T-helper 9 cell (primary cell): ENCODE measurements at places on chromosomes 13 and 19.

DNA sequence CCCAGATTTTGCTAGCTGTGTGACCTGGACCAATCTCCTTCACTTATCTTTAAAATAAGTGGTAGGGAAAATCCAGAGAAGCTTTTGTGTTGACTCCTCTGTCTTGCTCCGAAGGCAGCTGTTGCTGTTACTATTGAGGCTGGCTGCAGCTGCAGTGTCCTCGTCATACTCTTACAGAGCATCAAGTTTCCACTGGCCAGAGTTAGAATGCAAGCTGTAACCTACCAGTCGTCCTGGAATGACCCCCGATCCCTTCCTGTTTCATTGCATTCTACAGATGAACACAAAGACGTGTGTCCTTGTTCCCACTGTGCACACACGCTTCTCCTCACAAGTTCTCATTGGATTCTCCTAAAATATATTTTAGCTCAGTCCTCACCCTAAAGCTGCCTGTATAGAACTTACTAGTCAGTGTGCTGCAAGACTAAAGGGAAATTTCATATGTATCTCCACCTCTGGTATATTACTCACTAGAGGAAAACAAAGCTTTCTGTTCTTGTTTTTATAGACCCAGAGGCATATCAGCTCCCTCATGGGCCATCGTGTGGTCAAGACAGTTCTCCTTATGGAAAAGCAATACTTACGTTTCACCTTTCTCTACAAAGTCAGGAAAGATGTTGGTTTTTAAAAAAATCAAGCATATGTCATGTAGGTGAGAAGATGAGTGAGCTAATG lies 589.8 kb downstream of the LMO7 start:
- DNase-seq, result no peak

- DNase-seq, result no peak
Observed at GRCh38 chr13:110326263-110326904, 19.3 kb downstream of the COL4A2 start.

DNA sequence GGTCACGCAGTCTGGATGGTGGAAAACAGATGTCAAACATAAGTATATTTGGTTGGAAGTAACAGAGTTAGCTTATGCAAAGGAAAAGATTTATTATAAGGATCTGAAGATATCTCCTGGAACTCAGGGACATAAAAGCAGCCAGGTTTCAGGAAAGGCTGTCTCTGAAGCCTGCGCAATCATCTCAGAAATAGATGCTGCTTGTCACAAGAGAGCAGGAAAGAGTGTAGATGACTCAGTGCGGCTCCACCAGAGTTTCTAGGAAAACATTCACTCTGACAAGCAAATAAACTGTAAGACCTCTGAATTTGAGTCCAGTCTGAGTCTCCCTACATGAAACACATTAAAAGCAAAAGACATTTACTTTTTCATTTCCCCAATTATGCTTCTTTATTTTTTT lies 220.4 kb upstream of the HTR2A start:
- DNase-seq, result no peak

- DNase-seq, result no peak
Observed at GRCh38 chr13:43785650-43786471, 911 bp downstream of the ENOX1 start.

DNA sequence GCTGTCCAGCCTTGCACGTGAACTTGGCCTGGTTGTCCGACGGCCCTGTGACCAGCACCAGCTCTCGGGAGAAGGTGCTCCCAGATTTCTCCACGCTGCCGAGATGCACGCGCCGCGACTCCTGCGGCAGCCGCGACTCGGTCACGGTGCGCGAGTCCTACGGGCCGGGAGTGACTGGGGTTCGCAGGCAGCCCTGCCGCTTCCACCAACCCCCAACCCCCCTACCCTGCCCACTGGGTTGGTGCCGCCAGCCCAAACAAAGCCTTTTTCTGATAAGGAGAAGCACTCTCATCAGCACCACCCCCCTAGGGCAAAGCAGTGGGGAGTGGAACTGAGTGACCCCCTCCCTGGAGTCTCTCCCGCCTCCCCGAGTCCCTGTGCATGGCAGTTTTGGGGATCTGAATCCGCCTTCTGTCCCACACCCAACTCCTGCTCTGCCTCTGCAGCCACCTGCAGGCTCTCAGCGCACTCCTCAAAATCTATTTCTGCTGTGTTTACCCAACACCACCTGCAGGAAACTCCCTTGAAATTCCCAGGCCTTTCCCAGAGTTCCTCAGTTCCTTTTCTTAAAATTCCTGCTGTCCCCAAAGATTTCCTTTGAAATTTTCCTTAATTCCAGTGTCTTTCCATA lies 6.2 kb downstream of the NPHS1 start:
- DNase-seq, result no peak

- DNase-seq, result no peak
Observed at GRCh38 chr19:16435238-16435917, 36.4 kb downstream of the EPS15L1 start.

- DNase-seq, result peak; percentile 6
Observed at GRCh38 chr13:25375727-25376358, 4.1 kb downstream of the ATP8A2 start.

GRCh38 chr13:24764276-24764630 lies 284 bp downstream of the RNF17 start:
- DNase-seq, result no peak

GRCh38 chr19:55566823-55567222 lies 13.8 kb downstream of the ZNF579 start:
- no peak for DNase-seq

DNA sequence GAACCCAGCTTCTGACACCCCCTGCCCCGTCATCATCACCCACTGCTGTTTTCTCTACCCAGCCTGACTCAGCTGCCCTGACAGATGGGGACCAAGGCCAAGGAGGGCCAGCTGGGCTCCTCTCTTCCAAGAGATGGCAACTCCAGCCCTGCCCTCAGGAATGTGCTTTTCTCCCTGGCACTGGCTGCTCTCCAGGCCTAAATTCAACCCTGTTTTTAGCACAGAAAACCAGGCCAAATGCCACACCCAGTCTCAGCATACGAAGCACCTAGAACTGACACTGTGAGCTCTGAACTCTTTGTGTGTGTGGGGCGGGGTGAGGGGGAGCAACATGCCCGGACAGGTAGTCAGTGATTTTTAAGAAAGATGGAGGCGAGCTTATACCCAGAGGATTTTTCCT lies 23.4 kb upstream of the IGFL1 start:
- no peak for DNase-seq

GRCh38 chr13:113654591-113655345 lies 3.2 kb downstream of the ATP4B start:
- no peak for DNase-seq

DNA sequence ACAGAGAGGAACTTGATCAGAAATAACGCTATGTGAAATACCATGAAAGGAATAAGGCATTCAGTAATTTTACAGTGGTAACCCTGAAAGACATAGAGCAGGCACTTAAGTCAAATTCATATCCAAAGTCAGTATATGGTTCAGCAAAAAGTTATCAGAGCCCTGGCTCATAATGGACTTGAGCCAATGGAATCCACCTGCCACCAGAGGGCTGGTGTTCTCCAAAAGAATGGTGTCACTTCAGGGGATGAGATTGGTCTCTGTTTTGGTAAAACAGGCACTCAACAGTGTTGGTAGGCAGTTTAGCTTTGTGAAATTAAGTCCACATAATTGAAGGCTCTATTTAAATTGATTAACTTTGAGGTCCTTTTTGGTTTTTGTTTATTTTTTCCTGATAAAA lies 93.9 kb downstream of the LIG4 start:
- no peak for DNase-seq

- DNase-seq, result no peak
Observed at GRCh38 chr13:91722267-91722884, 324.0 kb downstream of the GPC5 start.

DNA sequence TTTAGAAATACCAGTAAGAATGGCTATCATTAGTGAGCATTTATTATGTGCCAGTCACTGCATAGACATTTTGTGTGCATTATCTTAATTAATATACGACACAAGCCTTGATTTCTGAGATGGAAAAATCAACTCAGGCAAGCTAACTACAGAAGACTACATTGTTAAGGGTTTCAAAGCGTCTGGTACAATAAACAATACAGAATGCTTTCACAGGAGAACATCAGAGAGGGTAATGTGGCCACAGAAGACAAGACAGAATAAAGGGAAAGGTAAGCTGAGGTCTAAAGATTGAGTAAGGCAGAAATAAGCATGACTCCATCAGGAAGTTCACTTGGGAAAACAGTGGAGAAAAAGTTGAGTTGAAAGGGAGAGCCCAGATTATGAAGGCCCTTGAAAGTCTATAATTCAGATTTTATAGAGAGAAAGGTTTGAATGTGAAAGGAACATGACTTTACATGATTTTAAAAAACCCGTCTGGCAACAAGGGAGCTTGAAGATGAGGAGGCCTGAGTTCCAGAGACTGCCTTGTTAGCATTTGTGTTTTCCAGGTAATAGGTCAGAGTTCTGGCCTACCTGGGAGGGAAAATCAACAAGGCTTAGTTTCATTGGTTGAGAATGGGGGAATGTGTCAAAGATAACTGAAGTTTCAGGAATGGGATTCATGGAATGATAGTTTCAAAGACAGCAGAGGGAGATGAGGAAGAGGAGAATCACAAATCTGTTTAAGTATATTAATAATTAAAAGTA lies 1.8 kb upstream of the MBNL2 start:
- no peak for DNase-seq

GRCh38 chr13:112869202-112870050 lies 99.6 kb upstream of the MCF2L start:
- DNase-seq, result no peak

DNA sequence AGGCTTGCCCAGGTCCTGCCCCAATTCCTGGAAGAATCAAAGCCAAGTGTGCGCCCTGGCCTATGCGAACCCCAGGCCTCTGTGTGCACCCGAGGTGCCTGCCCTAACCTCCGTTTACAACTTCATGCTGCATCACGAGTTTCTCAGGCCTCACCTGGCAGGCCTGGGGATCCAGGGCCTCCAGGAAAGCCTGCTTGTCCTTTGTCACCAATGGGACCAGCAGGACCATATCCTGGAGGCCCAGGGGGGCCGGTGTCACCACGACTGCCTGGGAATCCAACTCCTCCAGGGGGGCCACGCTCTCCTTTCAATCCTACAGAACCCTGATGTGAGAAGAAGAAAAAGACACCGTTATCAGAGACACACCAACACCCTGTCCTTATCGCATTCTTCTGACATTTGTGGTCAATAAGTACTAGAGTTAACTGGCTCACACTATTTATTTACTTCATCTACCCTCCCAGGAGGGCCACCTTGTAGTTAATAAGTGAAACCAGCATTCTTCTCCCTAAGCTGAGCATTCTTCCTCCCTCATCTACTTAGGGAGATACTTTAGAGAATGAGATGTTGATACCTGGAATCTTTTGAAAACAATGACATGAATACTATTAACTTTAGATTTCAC lies 120.6 kb downstream of the COL4A1 start:
- no peak for DNase-seq

DNA sequence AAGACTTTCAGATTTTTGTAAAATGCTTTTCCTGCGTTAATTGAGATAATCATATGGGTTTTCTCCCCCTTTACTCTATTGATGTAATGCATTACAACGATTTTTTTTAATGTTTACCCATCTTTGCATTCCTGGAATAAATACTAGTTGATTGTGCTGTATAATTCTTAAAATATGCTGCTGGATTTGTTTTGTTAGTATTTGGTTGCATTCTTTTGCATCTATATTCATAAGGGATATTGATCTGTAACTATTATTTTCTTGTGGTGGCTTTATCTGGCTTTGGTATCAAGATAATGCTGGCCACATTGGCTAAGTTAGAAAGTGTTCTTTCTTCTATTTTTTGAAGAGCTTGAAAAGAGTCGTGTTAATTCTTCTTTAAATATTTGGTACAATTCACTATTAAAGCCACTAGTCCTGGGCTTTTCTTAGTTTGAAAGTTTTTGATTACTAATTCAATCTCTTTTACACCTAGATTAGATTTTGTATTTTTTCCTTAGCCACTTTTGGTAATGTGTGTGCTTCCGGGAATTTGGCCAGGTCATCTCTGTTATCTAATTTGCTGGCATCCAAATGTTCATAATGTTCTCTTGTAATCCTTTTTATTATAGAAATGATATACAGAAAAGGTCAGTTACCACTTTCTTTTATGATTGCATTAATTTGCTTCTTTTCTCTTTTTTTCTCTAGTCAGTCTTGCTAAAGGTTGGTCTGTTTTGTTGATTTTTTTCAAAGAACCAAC lies 29.8 kb downstream of the KL start:
- no peak for DNase-seq

GRCh38 chr19:2333027-2333806 lies 4.7 kb downstream of the SPPL2B start:
- DNase-seq, result no peak

DNA sequence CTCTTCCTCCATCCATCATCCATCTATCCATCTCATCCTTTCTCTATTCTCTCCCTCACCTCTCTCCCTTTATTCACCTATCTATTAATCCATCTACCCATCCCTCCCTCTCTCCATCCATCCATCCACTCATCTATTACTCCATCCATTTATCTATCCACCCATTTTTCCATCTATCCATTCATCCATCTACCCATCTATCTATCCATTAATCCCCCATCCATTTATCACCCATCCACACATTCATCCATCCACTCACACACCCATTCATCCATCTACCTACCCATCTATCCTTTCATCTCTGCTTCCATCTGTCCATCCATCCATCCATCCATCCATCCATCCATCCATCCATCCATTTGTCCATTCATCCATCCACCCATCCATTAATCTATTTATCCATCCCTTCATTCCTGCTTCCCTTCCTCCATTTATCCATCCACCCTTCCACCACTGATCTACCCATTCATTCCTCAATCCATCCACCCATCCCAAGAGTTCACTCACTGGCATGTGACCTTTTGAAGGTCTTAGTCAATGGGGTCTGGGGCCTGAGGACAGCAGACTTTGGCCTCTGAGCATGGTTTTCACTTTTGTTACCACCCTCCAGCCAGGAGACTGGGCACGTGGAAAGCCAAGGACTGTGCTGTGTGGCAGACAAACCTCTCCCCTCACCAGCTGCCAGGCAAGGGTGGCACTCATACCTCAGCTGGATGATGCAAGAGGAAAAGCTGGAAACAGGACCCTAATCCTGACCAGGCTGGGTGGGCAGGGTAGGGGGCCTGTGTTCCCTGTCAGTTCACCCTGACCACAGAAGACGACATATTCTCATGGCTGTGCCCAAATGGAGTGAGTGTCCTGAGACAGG lies 126.7 kb downstream of the URI1 start:
- DNase-seq, result no peak

- DNase-seq, result no peak
Observed at GRCh38 chr13:80665792-80666333, 324.9 kb upstream of the SPRY2 start.

- no peak for DNase-seq
Observed at GRCh38 chr19:47176627-47177090, 46.0 kb downstream of the SAE1 start.
